Activated T-helper 2 cell treated with anti-CD3 and anti-CD28 coated beads, Interferon-gamma antibody, Interleukin-2, Interleukin-4, amounts not matched to agents 10 μg/mL and 5 μg/mL and 100 μg/mL, durations not matched to agents 14 hours and 24 hours and 36 hours (primary cell): ENCODE measurements at places on chromosomes 1 and 21. TPM values are rescaled to one million over a fixed set of nuclear protein-coding genes. Genes with fewer than 3 reads are reported as not detected.

CLEC20A gene
- total RNA-seq = not detected in 2 replicates

MARCKSL1 gene
- 42.5 and 45.0 TPM in 2 replicates for total RNA-seq

- H3K4me1 ChIP-seq = no peaks in the 10 kb centered on the region
- no peak overlapping the region for H3K4me3 ChIP-seq
- DNase-seq = no peak
- H3K27ac ChIP-seq = no peak overlapping the region
These were observed 151.0 kb upstream of the C1orf87 start for GRCh38 chr1:60224523-60224922.

- H3K4me3 ChIP-seq = no peak overlapping the region
- H3K27me3 ChIP-seq = no peaks in the 10 kb centered on the region
- DNase-seq = no peak
- H3K36me3 ChIP-seq = no peaks in the 10 kb centered on the region
- H3K27ac ChIP-seq = no peak overlapping the region
These were observed 29.8 kb downstream of the MEGF6 start for GRCh38 chr1:3581296-3582036.

GRCh38 chr21:29378832-29379231, 80.1 kb downstream of the BACH1 start:
- H3K27ac ChIP-seq = no peak overlapping the region
- H3K27me3 ChIP-seq = no peaks in the 10 kb centered on the region
- H3K36me3 ChIP-seq = peaks cover under 1% of the 10 kb centered on the region

DNA sequence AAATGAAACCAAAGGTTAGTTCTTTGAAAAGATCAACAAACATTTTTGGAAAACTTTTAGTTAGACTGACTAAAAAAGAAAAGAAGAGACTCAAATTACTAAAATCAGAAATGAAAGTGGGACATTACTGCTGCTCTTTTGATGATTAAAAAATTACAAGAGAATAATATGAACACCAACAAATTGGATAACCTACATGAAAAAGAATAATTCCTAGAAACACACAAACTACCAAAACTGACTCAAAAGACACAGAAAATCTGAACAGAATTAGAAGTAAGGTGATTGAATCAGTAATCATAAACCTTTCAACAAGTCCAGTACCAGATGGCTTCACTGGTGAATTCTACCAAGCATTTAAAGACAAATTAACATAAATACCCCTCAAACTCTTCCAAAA, 5.6 kb downstream of the KIFAP3 start:
- peaks cover 45% of the 10 kb centered on the region for H3K4me1 ChIP-seq
- peaks cover 4% of the 10 kb centered on the region for H3K36me3 ChIP-seq
- no peaks in the 10 kb centered on the region for H3K27me3 ChIP-seq
- no peak for DNase-seq
- peak overlapping the region; percentile 82 for H3K4me3 ChIP-seq

DNA sequence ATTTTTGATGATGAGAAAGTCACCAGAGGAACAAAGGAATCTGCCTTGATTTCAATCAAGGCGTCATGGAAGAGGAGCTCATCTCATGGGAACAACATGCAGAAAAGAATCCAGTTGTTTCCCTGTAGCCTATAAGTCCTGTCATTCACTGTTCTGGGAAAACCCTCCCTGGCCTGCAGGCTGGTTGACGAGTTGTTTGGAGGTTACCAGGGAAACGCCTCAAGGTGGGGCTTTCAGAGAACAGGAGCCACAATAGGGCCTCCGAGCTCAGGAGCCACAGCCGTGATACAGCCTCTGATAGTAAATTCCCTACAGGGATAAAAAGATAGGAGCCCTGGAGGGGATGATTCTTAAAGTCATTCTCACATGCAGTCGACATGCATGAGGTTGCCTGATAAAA, 135.2 kb downstream of the PSMG1 start:
- H3K27me3 ChIP-seq = no peaks in the 10 kb centered on the region
- H3K27ac ChIP-seq = no peak overlapping the region
- H3K36me3 ChIP-seq = no peaks in the 10 kb centered on the region
- H3K4me3 ChIP-seq = no peak overlapping the region
- no peaks in the 10 kb centered on the region for H3K4me1 ChIP-seq
- no peak for DNase-seq

CASQ1 gene
- 0.30 and 0.37 TPM in 2 replicates for total RNA-seq

SLC16A4 gene
- 0.23 and 0.73 TPM in 2 replicates for total RNA-seq

SIK1 gene
- 5.6 and 7.1 TPM in 2 replicates for total RNA-seq

GRCh38 chr1:172914501-172915144, 136.1 kb downstream of the TNFSF18 start:
- H3K27ac ChIP-seq = no peak overlapping the region
- H3K4me3 ChIP-seq = no peak overlapping the region
- H3K4me1 ChIP-seq = no peaks in the 10 kb centered on the region
- H3K27me3 ChIP-seq = peaks cover 23% of the 10 kb centered on the region
- peaks cover 3% of the 10 kb centered on the region for H3K36me3 ChIP-seq
- no peak for DNase-seq

DNA sequence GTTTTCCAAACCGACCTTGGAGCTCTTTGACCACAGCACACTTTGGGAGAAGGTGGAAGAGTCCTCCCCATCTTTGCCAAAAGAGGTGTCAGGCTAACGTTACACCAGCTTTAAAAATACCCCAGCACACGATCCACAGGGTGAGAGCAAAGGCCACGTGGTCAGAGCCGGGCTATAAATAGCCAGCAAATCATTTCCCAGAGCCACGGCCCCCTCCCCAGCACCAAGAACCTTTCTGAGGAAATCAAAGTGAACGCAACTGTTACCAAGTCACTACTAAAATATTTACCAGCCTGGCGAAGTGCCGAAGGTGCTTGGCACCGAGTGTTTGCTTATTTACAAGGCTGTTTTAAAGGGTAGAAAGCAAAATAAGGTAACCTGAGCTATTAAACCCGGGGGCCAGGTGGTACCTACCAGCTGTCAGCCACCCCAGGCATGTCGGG, 72.4 kb downstream of the CASZ1 start:
- H3K4me3 ChIP-seq = no peak overlapping the region
- no peaks in the 10 kb centered on the region for H3K36me3 ChIP-seq
- H3K27ac ChIP-seq = no peak overlapping the region

GRCh38 chr1:183124259-183124658, 61.8 kb upstream of the LAMC2 start:
- H3K4me1 ChIP-seq = no peaks in the 10 kb centered on the region
- no peak overlapping the region for H3K4me3 ChIP-seq
- DNase-seq = no peak
- no peaks in the 10 kb centered on the region for H3K27me3 ChIP-seq
- no peak overlapping the region for H3K27ac ChIP-seq
- no peaks in the 10 kb centered on the region for H3K36me3 ChIP-seq

- no peak for DNase-seq
- peaks cover 52% of the 10 kb centered on the region for H3K36me3 ChIP-seq
- no peak overlapping the region for H3K27ac ChIP-seq
These were observed 30.1 kb downstream of the LRRC8D start for GRCh38 chr1:89850844-89851415.

DNA sequence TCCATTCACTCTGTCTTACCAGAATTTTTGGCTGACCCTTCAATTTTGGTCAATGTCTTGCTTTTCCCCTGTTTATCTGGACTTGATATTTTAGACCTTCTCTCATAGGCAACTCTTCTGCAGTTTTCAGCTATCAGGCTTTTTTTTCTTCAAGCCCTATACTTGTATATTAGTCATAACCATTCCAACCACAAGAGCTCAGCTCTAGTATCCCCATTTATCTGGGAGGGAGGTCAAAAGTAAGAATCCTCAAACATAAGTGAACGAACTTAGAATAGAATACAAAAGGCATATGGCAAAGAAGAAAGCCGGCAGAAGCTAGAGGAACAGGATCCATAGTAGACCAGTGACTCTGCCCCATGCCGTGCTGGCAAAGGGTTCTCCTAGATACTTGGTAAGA, 45.9 kb upstream of the TNFSF4 start:
- no peak for DNase-seq
- peaks cover 4% of the 10 kb centered on the region for H3K27me3 ChIP-seq
- H3K4me3 ChIP-seq = no peak overlapping the region
- no peaks in the 10 kb centered on the region for H3K36me3 ChIP-seq

RXFP4 gene
- total RNA-seq = not detected in 2 replicates

TRIM63 gene
- total RNA-seq = not detected in 2 replicates

DNA sequence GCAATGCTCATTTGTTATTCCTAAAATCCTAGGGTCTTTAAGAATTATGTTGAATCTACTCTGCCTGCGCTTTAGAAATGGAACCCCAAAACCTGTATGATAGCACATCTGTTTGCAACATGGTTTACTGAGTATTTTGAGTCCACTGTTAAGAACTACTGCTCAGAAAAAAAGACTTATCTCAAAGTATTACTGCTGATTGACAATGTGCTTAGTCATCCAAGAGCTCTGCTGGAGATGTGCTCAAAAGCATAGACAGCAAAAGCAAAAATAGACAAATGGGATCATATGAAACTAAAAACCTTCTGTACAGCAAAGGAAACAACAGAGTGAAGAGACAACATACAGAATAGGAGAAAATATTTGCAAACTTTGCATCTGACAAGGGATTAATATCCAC, 107.0 kb downstream of the CTH start:
- peaks cover 16% of the 10 kb centered on the region for H3K4me1 ChIP-seq
- no peaks in the 10 kb centered on the region for H3K36me3 ChIP-seq
- H3K27me3 ChIP-seq = peaks cover 21% of the 10 kb centered on the region
- no peak for DNase-seq

DNA sequence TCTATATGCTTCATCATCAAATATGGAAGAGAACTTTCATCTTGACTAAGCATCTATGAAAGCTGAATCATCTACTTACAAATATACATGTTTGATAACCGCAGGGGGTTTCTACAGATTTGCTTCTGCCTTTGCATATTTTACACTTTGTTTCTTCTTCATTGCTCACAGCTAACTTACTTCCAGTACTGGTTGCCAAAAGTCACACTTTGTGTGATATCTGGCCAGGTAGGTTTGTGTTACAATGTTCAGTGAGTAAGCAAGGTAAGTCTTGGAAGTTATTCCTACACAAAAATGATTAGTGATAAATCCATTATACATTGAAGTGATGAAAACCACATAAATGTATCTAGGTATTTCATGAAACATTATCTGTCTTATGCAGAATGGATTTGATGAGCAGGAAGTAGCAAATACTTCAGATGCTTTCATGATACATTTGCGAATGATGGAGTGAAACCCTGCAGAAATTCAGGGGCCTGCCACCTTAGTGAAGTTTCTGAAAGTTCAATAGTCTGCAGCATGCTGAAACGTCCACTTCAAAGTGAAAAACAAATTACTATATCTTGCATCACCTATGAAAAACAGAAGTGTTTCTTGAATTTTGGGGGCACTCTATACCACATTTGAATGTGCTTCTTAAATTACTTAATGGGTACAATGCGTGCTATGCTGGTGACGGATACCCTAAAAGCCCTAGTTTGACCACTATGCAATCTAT, 187.3 kb downstream of the ATP6V1G3 start:
- H3K4me3 ChIP-seq = no peak overlapping the region
- DNase-seq = no peak
- no peaks in the 10 kb centered on the region for H3K36me3 ChIP-seq
- H3K27me3 ChIP-seq = peaks cover 3% of the 10 kb centered on the region
- H3K4me1 ChIP-seq = peaks cover 6% of the 10 kb centered on the region
- no peak overlapping the region for H3K27ac ChIP-seq

DNA sequence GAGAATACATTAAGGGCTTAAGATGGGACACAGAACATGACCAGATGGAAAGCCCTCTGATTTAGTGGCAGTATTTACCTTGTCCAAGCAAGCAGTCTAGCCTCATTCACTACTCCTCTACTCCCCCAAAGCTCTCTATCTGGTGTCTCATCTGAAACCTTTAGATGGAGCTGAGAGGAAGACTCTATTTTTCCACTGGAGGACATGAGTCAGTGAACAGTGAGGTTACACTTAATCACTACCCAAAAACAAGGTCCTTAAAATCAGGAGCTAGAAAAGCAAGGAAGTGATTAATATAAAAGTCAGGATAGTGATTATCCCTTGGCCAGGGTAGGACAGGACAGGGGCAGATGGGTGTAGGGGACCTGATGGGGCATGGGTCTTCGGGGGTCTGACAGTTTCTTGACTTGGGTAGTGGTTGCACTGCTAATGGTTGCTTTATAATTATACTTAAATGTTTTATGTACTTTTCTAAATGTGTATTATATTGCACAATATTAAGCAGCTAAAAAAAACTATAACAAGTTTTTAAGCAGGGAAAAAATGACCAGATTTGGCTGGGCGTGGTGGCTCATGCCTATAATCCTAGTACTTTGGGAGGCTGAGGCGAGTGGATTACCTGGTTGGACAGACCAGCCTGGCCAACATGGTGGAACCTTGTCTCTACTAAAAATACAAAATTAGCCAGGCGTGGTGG, 3.0 kb downstream of the PTPN22 start:
- peak overlapping the region; percentile 93 for H3K27ac ChIP-seq
- DNase-seq = no peak
- peaks cover 51% of the 10 kb centered on the region for H3K4me1 ChIP-seq
- peaks cover 58% of the 10 kb centered on the region for H3K36me3 ChIP-seq
- H3K4me3 ChIP-seq = peak overlapping the region; percentile 86
